ENCODE measurements at places on chromosomes 3 and 15. TPM values are rescaled to one million over a fixed set of nuclear protein-coding genes. Genes with fewer than 3 reads are reported as not detected.

Gene CKMT1B
- total RNA-seq: 168 TPM

Gene DNAJB11
- total RNA-seq: 39.8 TPM

Gene EPHB1
- 1.1 TPM for total RNA-seq

Gene UBE2E2
- total RNA-seq: 5.5 TPM

Gene ALPK3
- total RNA-seq: 1.1 TPM

Gene CYP1A2
- total RNA-seq: not detected

Gene ATP2B2
- total RNA-seq: not detected

Gene SERPINI1
- total RNA-seq: 1.7 TPM

Gene CMC1
- 36.0 TPM for total RNA-seq

Gene SPRED1
- total RNA-seq: 32.4 TPM

Gene SI
- 53.2 TPM for total RNA-seq

Gene SPESP1
- total RNA-seq: 4.8 TPM

Gene SCN5A
- 0.43 TPM for total RNA-seq

Gene SNX22
- 0.34 TPM for total RNA-seq

Gene FAM107A
- 7.8 TPM for total RNA-seq

Gene TICRR
- total RNA-seq: 1.3 TPM

Gene GOLGA6B
- total RNA-seq: not detected

GRCh38 chr15:39195961-39196486 lies 384.9 kb upstream of the THBS1 start:
- DNase-seq: no peak

DNA sequence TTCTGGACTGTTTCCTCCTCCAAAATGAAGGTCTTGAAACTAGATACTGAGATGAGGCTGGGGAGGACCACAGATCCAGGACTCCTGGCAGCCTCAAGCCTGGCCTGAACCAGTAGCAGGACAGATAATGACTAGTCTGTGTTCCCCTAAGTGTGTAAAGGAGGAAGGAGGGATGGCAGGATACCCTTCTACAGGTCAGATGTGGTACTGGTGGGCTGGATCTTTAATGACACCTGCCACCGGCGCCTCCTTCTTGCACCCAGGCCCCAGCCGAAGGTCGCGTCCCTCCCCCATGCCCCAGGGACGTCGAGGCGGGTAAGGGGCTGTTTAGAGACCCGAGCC lies 556 bp downstream of the USP19 start:
- DNase-seq: no peak

- DNase-seq: no peak
These were observed 26.2 kb upstream of the IL20RB start for GRCh38 chr3:136931606-136932005.

GRCh38 chr3:107063351-107063750 lies 313.9 kb upstream of the CCDC54 start:
- DNase-seq: no peak

DNA sequence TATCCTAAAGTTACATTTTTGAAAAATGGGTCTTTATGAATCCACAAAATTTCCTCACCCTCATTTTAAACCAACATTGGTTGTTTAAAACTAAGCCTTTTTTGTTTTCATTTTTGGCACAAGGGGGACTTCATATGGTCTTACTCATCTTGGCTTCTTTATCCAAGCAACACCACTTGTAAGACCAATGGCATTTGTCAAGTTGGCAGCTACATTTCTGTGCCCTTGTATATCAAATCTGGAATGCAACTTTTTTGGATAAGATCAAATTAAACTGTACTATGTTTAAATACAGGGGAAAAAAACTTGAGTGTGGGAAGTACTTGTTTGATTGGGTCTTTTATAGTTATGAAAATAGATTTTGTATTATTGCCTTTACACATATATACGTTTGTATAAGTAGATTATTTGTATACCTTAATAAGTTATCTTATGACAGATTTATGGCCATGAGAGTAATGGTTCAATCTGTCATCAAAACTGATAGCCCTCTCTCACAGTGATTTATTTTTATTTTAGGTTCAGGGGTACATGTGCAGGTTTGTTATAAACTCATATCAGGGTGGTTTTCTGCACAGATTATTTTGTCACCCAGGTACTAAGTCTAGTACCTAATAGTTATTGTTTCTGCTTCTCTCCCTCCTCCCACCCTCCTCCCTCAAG lies 43.4 kb downstream of the GPR160 start:
- DNase-seq: no peak

DNA sequence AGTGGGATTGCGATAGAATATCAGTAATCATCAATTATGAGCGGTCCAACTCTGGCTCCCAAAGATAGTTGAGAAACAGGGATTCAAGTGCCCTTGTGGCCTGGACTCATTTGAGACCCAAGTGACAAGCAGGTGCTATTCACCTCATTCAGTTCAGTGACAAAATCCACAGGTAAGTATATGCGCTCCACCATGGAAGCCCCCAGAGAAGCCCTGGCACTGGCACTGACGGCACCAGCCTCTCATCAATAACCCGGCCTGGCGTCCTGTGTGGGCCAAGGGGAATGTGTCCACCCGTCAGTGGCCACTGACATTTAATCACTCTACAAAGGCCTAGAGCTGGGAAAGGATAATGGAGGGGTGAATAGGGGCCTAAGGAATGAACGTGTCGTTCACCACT lies 117.2 kb downstream of the ADCY5 start:
- no peak for DNase-seq

GRCh38 chr15:64703632-64703959 lies 71.8 kb downstream of the RBPMS2 start:
- no peak for DNase-seq

GRCh38 chr3:87997298-87997697 lies 61.5 kb downstream of the CGGBP1 start:
- DNase-seq: no peak

DNA sequence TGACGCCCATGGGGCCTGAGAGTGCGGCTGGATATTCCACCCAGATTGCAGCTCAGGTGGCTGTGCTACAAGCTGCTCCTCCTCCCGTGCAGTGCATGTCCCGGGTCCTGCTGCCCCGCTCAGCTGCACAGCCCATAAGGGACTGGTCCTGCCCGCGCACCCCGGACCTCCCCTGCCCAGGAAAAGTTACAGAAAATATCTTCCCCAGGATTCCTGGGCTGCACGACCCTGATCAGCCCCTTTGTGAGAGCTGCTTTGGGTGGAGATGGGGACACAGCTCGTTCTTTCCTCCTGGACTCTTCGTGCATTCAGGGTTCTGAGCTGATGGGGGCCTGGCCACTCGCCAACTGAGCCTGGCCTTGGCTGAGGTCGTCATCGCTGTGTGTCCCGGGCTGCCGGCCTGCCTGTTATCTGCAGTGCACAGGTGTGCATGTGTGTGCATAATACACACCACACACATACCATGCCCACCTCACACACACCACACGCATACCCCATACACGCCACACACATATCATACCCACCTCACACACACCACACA lies 28.8 kb downstream of the APBA2 start:
- DNase-seq: no peak

GRCh38 chr3:47984075-47984728 lies 32.0 kb downstream of the MAP4 start:
- DNase-seq: no peak

- DNase-seq: no peak
These were observed 9.2 kb downstream of the FAM162A start for GRCh38 chr3:122392868-122393844.

DNA sequence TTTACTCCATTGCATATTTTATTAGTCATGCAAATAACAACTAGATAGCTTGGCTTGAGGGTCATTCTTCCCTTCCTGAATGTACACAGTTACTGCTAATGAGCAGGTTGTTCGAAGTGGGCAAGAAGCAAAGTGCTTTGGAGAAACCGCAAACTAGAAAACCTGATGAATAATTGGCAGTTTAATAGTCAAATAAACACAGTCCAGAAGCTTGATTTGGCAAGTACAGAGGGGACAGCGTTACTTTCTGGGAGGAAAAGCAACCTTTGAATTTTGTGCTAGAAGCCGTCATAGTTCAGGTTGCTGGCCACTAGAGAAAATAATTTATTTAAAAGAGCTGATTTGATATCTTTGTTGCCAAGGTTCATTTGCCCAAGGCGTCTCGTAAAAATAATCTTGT lies 94.9 kb downstream of the MFSD1 start:
- DNase-seq: no peak

- DNase-seq: peak; percentile 51
These were observed 2.7 kb upstream of the KNSTRN start for GRCh38 chr15:40379853-40380252.

GRCh38 chr3:179045719-179046402 lies 25.7 kb downstream of the ZMAT3 start:
- DNase-seq: no peak

GRCh38 chr3:110504901-110505300 lies 566.7 kb upstream of the NECTIN3 start:
- DNase-seq: no peak

GRCh38 chr3:133890972-133891644 lies 4.6 kb downstream of the RAB6B start:
- DNase-seq: no peak

GRCh38 chr15:35218215-35218614 lies 133.1 kb upstream of the NANOGP8 start:
- DNase-seq: no peak

DNA sequence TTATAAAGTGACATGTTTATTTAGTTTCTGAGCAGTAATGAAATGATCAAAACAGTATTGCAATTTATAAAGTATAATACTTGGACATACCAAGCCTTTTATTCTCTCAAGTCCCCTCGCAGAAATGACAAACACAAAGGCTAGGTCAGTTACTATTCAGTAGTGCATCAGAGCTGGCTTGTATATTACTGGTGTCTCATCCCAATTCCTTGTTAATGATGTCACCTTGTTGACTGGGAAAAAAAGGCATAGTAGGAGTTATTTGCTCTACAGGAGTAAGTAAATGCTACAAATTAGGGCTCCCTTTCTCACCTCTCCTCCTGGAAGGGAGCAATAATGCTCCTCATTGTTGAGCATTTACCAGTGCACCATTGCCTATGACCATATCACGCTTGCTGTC lies 317.6 kb downstream of the CHL1 start:
- no peak for DNase-seq

GRCh38 chr15:81275711-81276392 lies 48.1 kb downstream of the STARD5 start:
- no peak for DNase-seq

GRCh38 chr3:50523279-50523811 lies 19.9 kb upstream of the CACNA2D2 start:
- no peak for DNase-seq

- DNase-seq: no peak
These were observed 1237.3 kb downstream of the ROBO2 start for GRCh38 chr3:78277220-78277619.

DNA sequence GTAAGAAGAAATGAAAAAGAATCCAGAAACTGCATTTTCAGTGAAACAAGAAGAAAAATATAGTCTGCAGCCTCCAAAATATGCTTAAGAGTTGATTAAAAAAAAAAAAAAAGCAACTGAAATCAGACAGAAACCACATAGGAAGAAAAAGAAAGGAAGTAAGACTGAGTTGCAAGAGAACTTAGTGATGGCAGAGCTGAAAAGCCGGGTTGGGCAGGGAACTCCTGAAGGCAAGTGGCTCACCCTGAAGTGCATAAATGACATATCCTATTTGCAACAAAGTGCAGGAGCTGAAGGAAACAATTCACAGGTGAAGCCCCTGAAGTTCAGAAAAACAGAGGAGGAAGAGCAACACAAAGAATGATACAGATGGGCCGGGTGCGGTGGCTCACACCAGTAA lies 108.8 kb upstream of the SLC25A36 start:
- DNase-seq: no peak

GRCh38 chr15:28006116-28006905 lies 92.8 kb downstream of the OCA2 start:
- DNase-seq: no peak

GRCh38 chr15:87082581-87082980 lies 1002.9 kb downstream of the AGBL1 start:
- no peak for DNase-seq

- no peak for DNase-seq
These were observed 177.7 kb downstream of the VGLL4 start for GRCh38 chr3:11465744-11466616.

DNA sequence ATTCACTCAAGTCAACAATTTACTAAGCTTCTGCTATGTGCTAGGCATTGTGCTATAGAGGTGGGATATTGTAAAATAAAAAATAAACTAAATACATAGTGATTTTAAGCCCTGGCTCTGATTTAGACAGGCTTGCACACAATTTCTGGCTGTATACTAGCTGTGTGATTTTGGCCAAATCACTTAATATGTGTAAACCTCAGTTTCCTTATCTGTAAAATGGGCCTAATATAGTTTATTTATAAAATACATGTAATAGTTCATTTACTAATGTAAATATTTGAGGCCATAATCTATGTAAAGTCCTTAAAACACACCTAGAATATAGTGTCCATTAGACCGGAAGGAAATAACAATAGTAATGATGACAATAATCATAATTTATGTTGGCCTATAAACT lies 363.1 kb downstream of the CLSTN2 start:
- DNase-seq: no peak

- DNase-seq: no peak
These were observed 622.2 kb downstream of the ZPLD1 start for GRCh38 chr3:103057003-103057402.

GRCh38 chr3:56688191-56688590 lies 5.1 kb upstream of the TASOR start:
- no peak for DNase-seq

DNA sequence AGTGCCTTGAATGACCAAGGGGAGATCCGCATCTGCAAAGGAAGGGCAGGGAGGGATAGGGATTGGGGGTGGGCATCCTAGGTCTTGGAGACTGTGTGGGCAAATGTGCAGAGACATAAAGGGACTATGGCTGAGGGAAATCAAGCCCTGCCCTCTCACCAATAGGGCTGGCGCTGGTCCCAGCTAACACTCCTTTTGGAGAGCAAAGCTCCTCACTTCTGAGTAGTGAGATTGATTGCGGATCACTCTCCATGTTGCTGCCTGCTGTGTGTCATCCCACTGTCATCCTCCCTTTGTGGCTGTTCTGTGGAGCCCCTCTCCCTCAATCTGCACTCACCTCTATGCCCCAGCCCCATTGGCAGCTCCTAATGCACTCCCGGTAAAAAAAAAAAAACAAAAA lies 2.2 kb upstream of the CELSR3 start:
- DNase-seq: no peak

GRCh38 chr15:91795235-91795634 lies 58.3 kb upstream of the SLCO3A1 start:
- no peak for DNase-seq

- no peak for DNase-seq
These were observed 19.7 kb downstream of the FAN1 start for GRCh38 chr15:30923429-30923828.

DNA sequence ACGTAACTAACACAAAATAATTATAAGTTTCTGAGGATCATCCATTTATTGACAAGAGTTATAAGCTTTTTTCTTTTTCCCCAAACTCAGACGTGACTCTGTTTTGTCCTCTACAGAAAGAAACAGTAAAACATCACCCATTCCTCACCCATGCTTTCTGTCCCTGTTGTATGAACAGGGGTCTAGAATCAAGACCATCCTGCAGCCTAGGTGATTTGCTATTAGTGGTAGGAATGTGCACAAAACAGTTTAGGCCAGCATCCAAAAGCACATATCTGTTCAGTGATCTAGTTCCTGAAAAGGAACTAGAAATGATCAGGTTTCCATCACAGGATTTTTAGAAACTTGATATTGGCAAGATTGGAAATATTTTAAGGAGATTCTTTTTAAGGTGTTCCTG lies 527.6 kb downstream of the SOX2 start:
- no peak for DNase-seq

Data from left colon (tissue), 2 donors.